ENCODE measurements at places on chromosomes 4 and X.

DNA sequence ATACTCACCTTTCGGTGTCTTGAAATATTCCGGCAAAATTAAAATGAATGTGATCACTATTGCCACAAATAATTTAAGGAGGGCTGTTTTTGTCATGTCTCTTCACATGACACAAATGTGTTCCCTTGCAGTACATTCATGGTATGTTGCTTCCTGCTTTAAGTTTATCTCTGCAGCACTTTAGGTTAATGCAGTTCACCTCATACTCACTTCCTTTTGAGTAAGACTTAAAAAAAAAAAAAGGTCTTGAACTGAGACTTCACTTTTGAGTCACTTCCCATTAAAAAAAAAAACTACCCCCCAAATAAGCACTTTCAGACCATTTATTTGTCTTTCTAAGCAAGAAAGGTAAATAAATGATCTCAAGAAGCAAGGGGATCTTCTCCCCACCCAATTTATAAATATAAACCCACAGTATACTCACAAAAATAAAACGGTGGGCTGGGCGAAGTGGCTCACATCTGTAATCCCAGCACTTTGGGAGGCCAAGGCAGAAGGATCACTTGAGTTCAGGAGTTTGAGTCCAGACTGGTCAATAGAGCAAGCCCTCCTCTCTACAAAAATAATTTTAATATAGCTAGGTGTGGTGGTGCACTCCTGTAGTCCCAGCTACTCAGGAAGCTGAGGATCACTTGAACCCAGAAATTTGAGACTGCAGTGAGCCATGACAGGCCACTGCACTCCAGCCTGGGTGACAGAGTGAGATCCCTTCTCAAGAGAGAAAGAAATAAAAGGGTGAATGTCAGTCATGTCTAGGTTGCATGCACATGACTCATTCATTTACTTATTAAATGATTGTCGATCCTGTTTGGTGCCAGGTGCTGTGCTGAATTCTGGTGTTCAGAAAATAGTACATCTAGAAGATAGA, at the start of gene TMEM156:
TSS of gene TMEM156 (minus strand) at position 192 of the 868 bp plus-strand sequence. CDS start at position 96, 96 bp downstream.
- no peak for DNase-seq

GRCh38 chr4:87120411-87121162, 99.8 kb downstream of the KLHL8 start:
- DNase-seq, result no peak

DNA sequence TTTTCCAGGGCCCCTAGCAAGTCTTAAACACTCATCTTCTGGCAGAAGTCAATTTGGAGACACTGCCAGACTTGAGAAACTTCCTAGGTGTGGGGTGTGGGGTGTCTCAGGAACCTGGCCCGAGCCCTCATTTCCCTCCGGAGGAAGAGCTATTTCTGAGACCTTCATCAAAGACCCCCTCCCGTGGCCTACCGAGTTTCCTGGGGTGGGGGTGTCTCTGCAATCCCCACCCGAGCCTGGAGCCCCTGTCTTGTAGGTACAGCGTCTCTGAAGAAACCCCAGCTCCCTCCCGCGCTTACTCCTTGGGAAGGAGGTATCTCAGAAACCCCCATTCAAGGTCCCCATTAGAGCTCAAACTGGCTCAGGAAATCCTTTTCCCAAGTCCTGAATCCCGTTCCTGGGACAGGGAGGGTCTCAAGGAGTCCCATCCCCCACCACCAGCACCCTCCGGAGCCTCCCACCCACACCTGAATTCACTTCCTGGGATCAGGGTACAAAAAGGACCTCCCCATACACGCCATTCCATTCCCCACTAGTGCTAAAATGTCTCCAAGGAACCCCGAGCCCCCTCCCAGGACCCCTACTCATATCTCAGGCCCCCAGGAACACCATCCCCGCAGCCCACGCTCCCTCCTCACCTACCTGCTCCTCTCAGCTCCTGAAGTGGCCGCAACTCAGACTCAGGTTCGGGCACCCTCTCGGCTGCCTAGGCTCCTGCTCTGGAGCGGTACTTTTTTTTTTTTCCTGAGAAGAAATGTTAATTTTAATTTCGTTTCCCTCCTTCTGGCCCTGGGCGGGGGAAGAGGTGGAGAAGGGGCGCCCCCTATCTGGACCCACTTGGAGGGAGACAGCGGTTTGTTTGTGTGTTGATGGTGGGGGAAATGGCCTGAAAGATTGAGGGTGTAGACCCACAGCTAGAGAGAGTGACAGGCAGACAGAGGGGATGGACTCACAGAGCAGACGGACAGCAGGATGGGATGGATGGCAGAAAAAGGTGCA, 1.1 kb downstream of the SLC38A5 start:
- peak; percentile 50 for DNase-seq

DNA sequence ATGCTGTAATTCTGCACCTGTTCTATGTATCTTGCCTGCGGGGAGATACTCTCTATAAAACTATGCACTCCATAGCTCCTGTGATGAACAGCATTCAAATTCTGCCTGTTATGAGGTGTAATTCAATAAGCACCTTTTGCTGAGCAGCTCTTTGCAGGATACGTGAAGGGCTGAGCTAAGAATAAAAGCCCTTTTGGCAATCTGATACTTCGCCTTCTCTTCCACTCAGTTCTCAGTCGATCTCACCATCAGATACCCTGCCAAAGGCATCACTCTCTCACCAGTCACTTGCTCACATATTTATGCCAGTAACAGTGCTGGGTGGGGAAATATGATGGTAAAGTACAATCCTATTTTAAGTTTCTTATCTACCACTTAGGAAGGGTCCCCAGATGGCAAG, 67.2 kb downstream of the RPS3A start:
- DNase-seq, result no peak

- DNase-seq, result peak; percentile 66
These were observed 126.8 kb downstream of the KLHL8 start for GRCh38 chr4:87093443-87094123.

- DNase-seq, result no peak
These were observed 52.2 kb downstream of the AFM start for GRCh38 chr4:73533515-73534422.

DNA sequence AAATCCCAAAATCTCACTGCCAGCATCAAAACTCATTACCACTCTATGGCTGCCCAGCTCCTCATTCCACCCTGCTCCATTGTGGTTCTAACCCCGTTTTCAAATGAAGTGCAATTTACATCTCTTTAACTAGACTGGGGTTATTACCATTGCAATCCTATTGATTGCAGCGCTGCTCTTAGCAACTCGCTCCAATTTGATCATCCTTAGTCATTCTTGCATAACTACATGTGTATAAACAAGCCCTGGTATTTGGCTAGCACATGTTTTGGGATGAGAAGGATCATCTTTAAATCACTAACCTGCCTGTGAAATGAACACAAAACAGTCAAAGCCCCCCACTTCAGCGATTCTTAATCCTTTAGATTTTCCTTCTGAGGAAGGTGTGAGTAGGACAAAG, 340.1 kb upstream of the PPARGC1A start:
- DNase-seq, result no peak

- no peak for DNase-seq
These were observed 106.8 kb downstream of the COL25A1 start for GRCh38 chr4:109195646-109196045.

GRCh38 chr4:5712517-5712916, 1.5 kb downstream of the EVC start:
- DNase-seq, result no peak

DNA sequence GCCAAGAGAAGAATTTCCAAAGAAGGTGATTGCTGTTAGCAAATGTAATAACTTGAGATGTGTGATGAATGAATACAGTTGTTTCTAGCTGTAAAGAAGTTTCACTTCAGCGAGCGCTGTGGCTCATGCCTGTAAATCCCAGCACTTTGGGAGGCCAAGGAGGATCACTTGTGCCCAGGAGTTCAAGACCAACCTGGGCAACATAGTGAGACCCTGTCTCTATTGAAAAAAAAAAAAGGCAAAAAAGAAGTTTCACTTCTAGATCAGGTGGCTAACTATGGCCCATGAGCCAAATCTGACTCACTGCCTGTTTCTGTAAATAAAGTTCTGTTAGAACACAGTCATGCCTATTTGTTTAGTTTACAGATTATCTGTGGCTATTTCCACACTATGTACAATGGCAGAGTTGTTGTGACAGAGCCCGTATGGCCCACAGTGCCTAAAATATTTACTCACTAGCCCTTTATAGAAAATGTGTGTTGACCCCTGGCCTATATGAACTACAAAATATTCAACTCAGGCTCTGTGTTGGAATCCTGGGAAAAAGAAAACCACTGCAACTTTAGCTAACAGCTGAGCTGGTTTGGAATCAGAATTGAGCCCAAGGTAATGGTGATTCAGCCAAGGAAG, 54.1 kb upstream of the PRPS1 start:
- DNase-seq, result no peak

GRCh38 chr4:38411092-38411491, 252.9 kb upstream of the KLF3 start:
- DNase-seq, result no peak

DNA sequence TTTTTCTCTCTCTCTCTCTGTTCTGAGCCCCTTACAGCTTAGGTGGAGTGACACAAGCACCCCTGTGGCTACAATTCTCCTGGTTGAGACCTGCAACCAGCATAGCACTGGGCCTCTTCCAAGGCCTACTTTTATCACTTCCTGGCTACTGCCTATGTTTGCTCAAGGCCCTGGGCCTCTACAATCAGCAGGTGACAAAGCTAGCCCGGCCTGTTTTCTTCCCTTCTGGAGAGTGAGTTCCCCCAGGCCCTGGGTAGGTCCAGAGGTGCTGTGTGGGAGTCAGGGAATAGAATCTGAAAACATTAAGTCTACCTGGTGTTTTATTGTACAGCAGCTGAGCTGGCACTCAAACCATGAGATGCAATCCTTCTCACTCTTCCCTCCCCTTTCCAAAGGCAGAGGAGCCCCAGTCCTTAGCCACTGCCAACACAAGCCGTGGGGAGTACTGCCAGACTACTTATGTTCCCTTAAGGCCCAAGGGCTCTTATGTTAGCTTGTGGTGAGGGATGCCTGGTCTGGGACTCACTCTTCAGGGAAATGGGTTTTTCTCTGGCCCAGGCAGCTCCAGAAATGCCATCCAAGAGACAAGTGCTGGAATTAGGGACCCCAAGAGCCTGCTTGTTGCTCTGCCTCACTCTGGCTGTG, 23.8 kb upstream of the MAGEC3 start:
- no peak for DNase-seq

DNA sequence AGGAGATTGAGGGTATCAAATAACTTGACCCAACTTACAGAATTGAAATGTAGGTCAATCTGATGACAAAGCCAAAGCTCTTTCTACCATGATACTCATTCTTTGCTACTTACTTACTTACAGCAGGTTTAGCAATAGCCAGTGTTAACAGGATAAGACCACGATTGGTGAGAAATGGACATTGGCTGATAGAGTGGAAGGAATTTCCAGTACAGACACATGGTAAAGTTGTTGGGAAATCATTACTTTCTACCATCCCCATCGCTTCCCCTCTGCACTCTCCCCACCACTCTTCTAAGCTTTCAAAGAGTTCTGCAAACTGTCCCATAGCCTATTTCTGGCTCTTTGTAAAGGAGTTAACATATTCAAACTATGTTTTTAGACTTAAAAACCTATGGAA, 119.7 kb downstream of the CHRNA9 start:
- DNase-seq, result no peak

GRCh38 chr4:103060453-103061148, 16.0 kb downstream of the SLC9B2 start:
- DNase-seq, result no peak

GRCh38 chrX:12329476-12329875, 191.2 kb downstream of the FRMPD4 start:
- no peak for DNase-seq

GRCh38 chr4:103424853-103425252, 226.7 kb upstream of the CENPE start:
- no peak for DNase-seq

- no peak for DNase-seq
These were observed 40.7 kb downstream of the ZBTB49 start for GRCh38 chr4:4330794-4331193.

DNA sequence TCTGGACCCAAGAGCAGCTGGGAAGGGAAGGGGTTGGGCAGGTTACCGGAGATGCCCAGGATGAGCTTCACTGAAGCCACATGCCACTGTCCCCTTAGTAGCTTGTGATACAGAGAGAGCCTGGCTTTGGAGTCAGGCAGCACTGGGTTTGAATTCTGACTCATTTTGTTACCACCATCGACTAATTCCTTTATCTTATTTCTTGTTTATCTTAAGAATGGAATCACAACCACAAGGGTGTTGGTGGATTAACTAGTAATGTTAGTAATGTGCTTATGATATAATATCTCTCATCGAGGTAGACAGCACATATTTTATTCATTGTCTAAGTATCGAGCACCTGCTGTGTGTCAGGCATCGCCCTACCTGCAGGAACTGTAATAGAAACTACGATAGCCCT, 17.7 kb upstream of the STX18 start:
- no peak for DNase-seq

- no peak for DNase-seq
These were observed 230.5 kb downstream of the IDS start for GRCh38 chrX:149274516-149275105.

DNA sequence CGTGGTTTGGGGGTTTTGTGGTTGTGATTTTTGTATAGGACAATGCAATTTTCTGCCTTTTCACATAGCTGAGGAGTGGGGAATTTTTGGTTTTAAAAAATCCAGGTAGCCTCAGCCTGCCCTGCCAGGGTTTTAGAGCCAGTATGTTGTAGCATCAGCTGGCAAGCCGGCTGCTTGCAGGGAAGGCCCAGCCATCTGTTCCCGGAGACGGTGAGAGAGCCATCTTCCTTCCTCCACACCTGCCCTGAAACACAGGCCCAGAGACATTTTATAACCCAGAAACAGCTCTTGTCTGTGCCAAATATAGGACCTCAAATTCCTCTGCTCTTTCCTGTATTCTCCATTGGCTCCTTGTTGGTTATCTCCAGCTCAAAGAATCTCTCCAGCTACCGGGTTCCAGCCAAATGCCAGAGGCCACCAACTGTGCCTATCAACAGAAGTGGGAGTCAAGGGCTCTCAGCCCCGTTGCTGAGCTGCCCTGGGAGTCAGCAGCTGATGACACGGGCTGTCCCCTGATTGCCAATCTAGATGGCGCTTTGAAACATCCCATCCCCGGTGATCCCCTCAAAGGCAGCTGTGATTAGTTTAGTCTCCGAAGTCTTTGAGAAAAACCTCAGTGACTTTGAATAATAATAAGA, 595.2 kb downstream of the MID1IP1 start:
- DNase-seq, result no peak

- no peak for DNase-seq
These were observed 107.3 kb upstream of the ENPP6 start for GRCh38 chr4:184324939-184325477.

- DNase-seq, result no peak
These were observed 18.9 kb upstream of the SMIM10 start for GRCh38 chrX:134971926-134972325.

GRCh38 chrX:68464796-68465195, 31.5 kb upstream of the OPHN1 start:
- DNase-seq, result no peak

DNA sequence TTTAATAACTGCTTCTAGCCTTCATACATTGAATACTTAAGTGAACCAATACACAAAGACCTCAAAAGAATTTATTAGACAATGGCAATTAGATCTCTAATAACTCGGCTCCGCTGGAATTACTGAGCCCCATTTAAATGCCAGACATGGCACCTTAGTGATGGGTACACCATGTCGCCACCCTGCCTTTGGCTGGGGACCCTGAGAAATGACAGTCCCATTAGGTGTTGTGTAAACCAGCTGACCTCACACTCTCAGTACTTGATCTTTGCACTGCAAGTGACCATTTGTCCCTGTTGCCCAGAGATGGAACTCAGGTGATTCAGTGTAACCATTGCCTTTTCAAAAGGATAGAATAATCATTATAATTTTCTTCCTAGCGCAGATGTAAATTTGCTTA, 144.6 kb upstream of the SMARCAD1 start:
- DNase-seq, result no peak

All from hematopoietic multipotent progenitor cell treated with erythropoietin and hydrocortisone succinate and interleukin-3 and kit ligand, for 15 days (in vitro differentiated cells).